ENCODE measurements at places on chromosomes 1 and 21.

- DNase-seq = no peak
These were observed 22.3 kb upstream of the C1orf105 start for GRCh38 chr1:172398193-172398592.

DNA sequence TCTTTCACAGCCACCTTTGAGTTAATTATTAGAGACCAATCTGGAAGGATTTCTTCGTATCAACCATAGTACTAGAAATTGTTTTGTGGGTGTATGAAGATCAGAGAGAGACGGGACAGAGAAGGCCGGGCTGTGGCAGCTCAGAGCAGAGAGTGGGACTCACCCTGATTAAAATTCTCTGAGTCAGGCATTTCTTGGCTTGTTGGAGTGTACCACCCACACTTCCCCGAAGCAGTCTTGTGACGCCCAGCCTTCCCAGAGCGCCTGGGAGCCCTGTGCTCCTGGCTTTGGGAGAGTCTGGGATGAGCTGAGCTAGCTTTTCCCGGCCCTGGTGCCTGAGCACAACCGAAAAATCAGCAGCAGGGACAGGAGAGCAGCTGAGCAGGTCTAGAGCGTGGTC, 19.4 kb downstream of the PLEKHM2 start:
- DNase-seq = no peak

DNA sequence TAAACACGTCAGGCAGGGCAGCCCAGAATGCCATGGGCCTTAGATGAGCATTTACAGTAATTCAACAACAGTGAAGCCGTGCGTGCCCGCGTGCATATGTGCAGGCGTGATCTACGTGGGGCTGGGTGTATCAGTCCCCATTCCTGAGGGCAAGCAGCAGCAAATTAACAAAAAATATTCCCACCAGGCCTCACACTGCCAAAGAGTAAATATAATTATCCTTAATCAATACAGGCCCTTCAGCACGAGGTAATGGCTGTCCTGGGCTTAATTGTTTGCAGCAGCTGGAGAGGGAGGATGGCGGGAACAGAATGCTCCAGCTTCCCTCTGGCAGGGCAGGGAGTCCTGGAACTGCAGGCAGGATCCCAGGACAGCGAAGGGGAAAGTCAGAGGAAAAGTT, 91.8 kb downstream of the DDX20 start:
- DNase-seq = no peak

DNA sequence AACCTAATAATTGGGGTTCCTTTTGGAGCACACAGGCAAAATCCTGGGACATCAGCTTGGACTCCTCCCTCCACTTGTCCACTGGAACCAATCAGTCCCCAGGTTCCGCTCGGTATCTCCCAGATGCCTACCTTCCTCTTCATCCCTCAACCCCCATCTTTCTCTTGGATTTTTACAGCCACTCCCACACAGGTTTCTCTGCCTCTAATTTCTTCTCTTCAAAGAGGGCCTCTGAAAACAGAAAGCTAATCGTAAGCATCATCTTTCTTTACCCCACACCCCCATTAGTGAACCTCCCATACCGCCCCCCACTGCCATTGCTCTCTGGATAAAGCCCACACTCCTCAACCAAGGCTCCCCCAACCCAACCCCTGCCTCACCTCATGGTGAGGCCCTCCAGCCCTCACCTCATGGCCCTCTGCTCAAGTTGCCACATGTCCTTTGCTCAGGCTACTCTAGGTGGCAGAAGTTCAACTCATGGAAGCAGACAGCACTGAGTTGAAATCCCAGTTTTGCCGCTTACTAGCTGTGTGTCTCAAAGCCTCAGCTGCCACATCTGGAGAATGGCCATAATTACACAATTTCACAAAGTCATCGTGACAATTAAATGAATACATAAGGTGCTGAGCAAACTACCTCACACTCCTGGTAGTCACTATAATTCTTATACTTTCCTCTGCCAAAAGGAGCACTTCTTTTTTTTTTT, 18.1 kb upstream of the WASF2 start:
- peak; percentile 53 for DNase-seq
